ENCODE measurements at places on chromosomes 2 and 18.

GRCh38 chr2:132715386-132716351 is 45.7 kb upstream of the LYPD1 start:
- no peaks in the 10 kb centered on the region for H3K27me3 ChIP-seq

DNA sequence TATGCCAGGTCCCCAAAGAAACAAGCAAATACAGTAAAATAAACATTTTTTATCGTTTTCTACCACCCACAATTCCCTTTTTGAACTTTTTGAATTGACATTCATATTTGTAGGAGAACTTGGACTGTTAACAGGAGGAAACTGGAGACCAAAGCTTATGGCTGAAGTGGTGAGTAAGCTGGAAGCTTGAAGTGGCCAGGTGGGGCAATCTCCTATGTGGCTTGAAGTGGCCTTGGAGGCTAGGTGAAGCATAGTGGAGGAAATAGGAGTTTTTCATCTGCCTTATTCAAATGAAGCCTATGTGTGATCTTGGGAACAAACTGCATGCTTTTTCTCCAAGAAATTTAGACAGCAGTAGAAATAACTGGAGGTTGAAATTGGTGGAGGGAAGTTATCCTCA is 962.9 kb upstream of the FANCL start:
- no peaks in the 10 kb centered on the region for H3K36me3 ChIP-seq
- H3K4me1 ChIP-seq, result no peaks in the 10 kb centered on the region
- H3K27me3 ChIP-seq, result no peaks in the 10 kb centered on the region
- H3K27ac ChIP-seq, result no peak overlapping the region

DNA sequence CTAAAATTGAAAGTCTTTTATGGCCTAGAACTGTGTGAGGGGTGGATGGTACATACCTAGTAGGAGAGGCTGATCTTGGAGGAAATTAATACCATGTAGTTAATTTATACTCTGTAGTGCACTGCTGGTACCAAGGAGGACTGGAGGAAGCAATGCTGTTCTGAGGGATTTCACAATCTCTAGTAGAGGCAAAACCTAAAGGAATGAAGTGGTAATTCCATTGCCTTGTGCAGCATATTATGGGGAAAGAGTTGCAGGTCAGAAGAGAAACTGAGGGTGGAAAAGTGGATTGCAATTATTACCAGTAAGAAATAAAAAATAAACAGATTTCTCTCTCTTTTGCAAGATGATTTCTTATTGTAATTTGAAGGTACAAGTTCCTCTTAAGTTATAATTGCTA is 2.2 kb downstream of the ABI2 start:
- H3K36me3 ChIP-seq, result peaks cover 3% of the 10 kb centered on the region
- DNase-seq, result no peak
- H3K27ac ChIP-seq, result no peak overlapping the region
- no peak overlapping the region for H3K4me3 ChIP-seq

- no peaks in the 10 kb centered on the region for H3K4me1 ChIP-seq
- no peaks in the 10 kb centered on the region for H3K36me3 ChIP-seq
- no peak overlapping the region for H3K27ac ChIP-seq
- H3K27me3 ChIP-seq, result no peaks in the 10 kb centered on the region
- no peak for DNase-seq
- H3K4me3 ChIP-seq, result no peak overlapping the region
These were observed 594.0 kb downstream of the ERBB4 start for GRCh38 chr2:211944572-211944971.

- no peaks in the 10 kb centered on the region for H3K4me1 ChIP-seq
- H3K4me3 ChIP-seq, result no peak overlapping the region
- no peaks in the 10 kb centered on the region for H3K36me3 ChIP-seq
These were observed 95.6 kb upstream of the ACVR1 start for GRCh38 chr2:157971702-157972101.

DNA sequence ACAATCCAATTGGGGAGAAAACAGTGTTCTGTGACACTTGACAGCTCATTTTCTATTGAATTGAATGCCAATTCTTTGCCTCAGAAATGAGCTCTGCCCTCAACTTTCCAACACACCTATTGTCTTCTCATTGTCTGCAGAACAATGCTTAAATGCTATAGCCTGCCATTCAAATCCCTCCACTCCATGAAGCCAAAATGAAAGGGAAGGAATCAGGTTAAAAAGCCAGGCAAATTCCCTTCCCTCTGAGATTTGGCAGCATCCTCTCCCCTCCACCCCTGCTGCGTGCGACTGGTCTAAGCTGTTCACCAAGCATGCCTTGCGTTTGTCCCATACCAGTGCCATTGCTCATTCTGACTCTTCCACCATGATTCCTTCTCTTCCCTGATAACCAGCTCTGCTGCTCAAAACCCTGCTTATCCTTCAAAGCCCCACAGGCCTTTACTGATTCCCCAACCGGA is 32.4 kb upstream of the TMEM131 start:
- no peaks in the 10 kb centered on the region for H3K36me3 ChIP-seq
- H3K27ac ChIP-seq, result no peak overlapping the region
- H3K4me3 ChIP-seq, result no peak overlapping the region
- H3K27me3 ChIP-seq, result no peaks in the 10 kb centered on the region

DNA sequence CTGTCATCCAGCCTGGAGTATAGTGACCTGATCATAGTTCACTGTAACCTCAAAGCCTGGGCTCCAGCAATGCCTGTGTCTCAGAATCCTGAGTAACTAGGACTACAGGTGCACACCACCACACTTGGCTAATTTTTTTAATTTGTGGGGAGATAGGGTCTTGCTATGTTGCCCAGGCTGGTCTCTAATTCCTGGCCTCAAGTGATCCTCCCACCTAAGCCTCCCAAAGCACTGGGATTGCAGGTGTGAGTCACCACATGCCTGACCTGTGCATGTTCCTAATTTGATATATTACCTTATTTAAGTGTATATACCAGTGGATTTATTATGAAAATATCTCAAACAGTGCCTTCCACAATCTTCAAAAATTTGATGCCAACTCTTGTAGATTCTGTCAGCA is 123.6 kb upstream of the XIRP2 start:
- H3K27me3 ChIP-seq, result no peaks in the 10 kb centered on the region
- H3K27ac ChIP-seq, result no peak overlapping the region
- H3K4me1 ChIP-seq, result no peaks in the 10 kb centered on the region
- H3K4me3 ChIP-seq, result no peak overlapping the region

GRCh38 chr2:177044671-177045070 is 167.9 kb upstream of the HNRNPA3 start:
- no peak overlapping the region for H3K4me3 ChIP-seq
- H3K27me3 ChIP-seq, result no peaks in the 10 kb centered on the region
- H3K36me3 ChIP-seq, result no peaks in the 10 kb centered on the region
- no peak overlapping the region for H3K27ac ChIP-seq

DNA sequence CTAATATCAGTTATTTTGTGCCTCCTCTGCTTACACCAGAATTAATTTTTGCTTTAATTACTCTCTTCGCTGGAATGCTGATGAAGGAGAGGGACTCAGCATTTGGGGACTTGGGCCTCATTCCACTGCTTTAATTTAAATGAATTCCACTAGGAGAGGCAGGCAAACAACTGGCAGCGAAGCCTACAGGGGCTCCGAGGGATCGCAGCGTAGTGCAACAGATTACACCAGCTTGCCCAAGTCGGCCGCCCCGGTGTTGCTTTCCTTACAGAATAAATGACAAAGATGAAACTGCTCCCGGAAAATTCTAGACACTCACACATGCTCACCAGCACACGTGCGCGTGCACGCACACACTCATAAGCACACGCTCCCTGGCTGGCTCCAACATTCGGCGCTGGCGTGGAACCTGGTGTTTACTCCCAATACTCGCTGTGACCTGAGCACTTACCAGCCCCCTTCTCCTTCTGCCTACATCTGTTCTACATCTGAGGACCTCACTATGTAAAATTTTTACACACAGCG is 175.4 kb downstream of the ZNF521 start:
- H3K4me3 ChIP-seq, result no peak overlapping the region
- H3K27ac ChIP-seq, result no peak overlapping the region
- no peaks in the 10 kb centered on the region for H3K27me3 ChIP-seq
- no peaks in the 10 kb centered on the region for H3K36me3 ChIP-seq

DNA sequence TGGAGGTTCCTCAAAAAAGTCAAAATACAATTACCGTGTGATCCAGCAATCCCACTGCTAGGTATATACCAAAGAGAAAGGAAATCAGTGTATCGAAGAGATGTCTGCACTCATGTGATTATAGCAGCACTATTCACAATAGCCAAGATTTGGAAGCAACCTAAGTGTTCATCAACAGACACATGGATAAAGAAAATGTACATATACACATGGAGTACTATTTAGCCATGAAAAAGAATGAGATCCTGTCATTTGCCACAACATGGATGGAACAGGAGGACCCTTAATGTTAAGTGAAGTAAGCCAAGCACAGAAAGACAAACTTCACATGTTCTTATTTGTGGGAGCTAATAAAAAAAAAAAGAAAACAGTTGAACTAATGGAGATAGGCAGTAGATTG is 78.7 kb downstream of the DGKD start:
- no peak for DNase-seq
- H3K4me1 ChIP-seq, result no peaks in the 10 kb centered on the region
- H3K36me3 ChIP-seq, result peaks cover 39% of the 10 kb centered on the region

DNA sequence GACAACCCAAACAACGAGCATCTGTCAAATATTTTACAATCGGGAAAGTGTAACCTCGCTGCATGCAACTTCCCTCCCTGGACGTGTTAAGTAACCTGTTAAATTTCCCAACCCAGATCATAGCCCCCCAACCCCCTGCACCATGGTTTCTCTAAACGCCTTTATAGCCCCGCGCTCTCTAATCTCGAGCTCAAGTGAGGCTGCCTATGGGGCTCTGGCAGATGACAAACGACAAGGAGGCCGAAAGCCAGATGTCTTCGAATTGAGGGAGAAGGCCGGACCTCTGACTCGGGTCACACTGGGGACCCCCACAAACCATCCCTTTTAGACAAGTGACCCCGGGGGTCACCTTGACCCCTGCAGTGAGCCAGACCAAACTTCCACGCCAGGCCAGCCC is 526 bp downstream of the COX7A2L start:
- peaks cover 23% of the 10 kb centered on the region for H3K4me1 ChIP-seq
- no peaks in the 10 kb centered on the region for H3K36me3 ChIP-seq
- peak overlapping the region; percentile 92 for H3K27ac ChIP-seq
- H3K4me3 ChIP-seq, result peak overlapping the region; percentile 82

- H3K27ac ChIP-seq, result peak overlapping the region; percentile 63
- H3K4me1 ChIP-seq, result peaks cover 16% of the 10 kb centered on the region
- H3K36me3 ChIP-seq, result no peaks in the 10 kb centered on the region
- H3K27me3 ChIP-seq, result no peaks in the 10 kb centered on the region
- no peak overlapping the region for H3K4me3 ChIP-seq
These were observed 65.0 kb downstream of the MAPRE2 start for GRCh38 chr18:35106013-35106844.

GRCh38 chr2:235766278-235766677 is 272.4 kb downstream of the AGAP1 start:
- no peaks in the 10 kb centered on the region for H3K4me1 ChIP-seq
- H3K27me3 ChIP-seq, result no peaks in the 10 kb centered on the region

GRCh38 chr2:120825370-120826259 is 89.9 kb downstream of the GLI2 start:
- H3K36me3 ChIP-seq, result no peaks in the 10 kb centered on the region
- DNase-seq, result no peak
- no peaks in the 10 kb centered on the region for H3K27me3 ChIP-seq
- no peak overlapping the region for H3K4me3 ChIP-seq
- no peak overlapping the region for H3K27ac ChIP-seq
- no peaks in the 10 kb centered on the region for H3K4me1 ChIP-seq

GRCh38 chr2:189549449-189549832 is 31.1 kb downstream of the SLC40A1 start:
- H3K4me1 ChIP-seq, result no peaks in the 10 kb centered on the region
- no peaks in the 10 kb centered on the region for H3K36me3 ChIP-seq
- H3K27me3 ChIP-seq, result no peaks in the 10 kb centered on the region
- DNase-seq, result no peak

DNA sequence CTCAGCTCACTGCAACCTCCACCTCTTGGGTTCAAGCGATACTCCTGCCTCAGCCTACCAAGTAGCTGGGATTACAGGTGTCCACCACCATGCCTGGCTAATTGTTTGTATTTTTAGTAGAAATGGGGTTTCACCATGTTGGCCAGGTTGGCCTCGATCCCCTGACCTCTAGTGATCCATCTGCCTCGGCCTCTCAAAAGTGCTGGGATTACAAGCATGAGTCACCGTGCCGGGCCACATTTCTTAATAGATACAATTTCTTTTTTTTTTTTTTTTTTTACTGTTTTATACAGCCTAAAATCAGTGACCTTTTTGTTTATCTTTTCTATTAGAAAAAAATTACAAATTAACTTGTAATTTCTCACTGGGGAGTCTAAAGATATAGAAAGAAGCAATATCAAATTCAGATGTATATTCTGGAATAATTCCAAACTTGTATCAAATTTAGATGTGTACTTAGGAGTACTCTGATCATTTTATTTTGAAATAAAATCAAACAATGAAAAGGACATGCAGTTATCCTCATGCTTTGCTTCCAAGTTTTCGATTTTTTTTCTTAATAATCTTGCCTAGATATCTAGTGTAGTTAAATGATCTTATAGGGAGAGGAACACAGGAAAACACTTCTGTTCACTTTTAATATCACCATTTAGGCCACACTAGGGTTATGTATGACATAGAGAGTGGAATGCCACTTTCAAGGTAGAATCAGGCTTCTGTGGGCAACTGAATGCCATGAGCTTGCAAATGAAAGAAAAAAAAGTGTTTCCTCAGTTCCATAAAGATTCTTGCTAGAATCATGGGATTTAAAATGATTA is 1089.3 kb downstream of the SUCLG1 start:
- H3K27me3 ChIP-seq, result no peaks in the 10 kb centered on the region
- no peaks in the 10 kb centered on the region for H3K36me3 ChIP-seq
- H3K4me1 ChIP-seq, result no peaks in the 10 kb centered on the region
- H3K27ac ChIP-seq, result no peak overlapping the region

DNA sequence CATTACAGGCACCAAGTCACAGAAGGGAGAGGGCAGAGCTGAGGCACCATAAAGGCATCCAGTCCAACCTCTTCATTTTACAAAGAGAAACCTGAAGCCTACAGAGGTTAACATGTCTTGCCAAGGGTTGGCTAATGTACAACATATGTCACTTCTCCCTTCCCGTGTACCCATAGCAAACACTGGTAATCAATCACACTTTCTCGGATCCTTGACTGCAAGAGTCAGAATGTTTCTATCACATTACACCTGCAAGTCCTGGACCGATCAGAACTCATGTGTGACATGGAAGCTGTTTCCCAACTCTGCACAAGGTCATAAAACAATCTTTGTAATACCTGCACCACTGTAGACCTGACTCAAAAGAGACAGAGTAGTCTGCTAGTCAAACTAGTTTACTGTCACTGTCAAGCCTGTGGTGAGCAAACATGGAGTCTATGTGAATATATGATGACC is 6.0 kb downstream of the ANKRD44 start:
- peaks cover 81% of the 10 kb centered on the region for H3K4me1 ChIP-seq
- peak overlapping the region; percentile 85 for H3K27ac ChIP-seq
- no peaks in the 10 kb centered on the region for H3K36me3 ChIP-seq
- peak overlapping the region; percentile 20 for H3K4me3 ChIP-seq
- no peak for DNase-seq
